ENCODE measurements at places on chromosomes 5 and 9. TPM values are rescaled to one million over a fixed set of nuclear protein-coding genes. Genes with fewer than 3 reads are reported as not detected.
A peak's percentile ranks its signal among the peaks of the same experiment; 100 is the strongest.

DNA sequence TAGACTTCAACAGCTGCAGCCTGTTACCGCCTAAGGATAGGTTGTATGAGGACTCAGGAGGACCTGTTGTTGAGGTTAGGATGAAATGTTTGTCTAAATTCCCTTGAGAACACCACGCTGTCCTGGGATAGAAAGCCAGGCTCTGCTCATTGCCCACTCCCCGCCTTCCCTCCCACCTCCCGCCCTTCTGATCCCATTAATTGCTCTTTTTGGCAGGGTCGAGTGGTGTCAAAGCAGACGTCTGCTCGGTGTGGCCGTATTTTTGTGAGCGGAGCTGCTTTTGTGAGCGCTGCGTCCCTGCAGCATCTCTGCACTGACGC is 62.3 kb downstream of the SPATA31C2 start:
- H3K4me3 ChIP-seq, result peak overlapping the region; percentile 61
- DNase-seq, result no peak
- H3K36me3 ChIP-seq, result no peaks in the 10 kb centered on the region
- no peaks in the 10 kb centered on the region for H3K27me3 ChIP-seq
- H3K27ac ChIP-seq, result peak overlapping the region; percentile 92

GRCh38 chr5:139064613-139065012 is 133.6 kb downstream of the SIL1 start:
- no peaks in the 10 kb centered on the region for H3K27me3 ChIP-seq
- no peak overlapping the region for H3K27ac ChIP-seq
- no peak overlapping the region for H3K4me3 ChIP-seq
- H3K4me1 ChIP-seq, result peaks cover 3% of the 10 kb centered on the region

DNA sequence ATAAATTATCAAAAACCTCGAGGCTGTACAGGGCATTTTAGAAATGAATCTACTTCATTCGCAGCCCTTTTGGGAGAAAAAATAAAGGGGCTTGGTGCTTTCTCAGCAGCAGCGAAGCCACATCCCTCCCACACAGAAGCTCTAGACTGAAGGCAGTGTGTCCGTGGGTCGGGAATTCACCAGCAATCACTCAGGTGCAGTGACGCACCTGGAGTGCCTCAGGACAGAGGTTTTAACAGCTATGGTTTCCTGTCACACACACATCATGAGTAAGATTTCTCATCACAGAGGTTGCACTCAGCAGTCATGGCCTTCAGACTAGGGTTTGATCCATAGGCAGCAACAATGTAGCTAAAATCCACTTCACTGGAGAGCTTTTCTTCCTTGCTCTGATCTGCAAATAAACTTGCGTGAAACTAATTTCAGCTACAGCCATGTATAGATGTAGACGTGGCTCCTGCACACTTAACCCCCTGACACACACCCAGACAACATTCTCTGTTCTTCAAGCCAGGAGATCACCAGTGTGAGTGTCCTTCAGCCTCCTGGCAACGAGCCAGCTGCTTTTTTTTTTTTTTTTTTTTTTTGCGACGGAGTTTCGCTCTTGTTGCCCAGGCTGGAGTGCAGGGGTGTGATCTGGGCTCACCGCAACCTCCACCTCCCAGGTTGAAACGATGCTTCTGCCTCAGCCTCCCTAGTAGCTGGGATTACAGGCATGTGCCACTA is 34.8 kb downstream of the DYNC2I2 start:
- H3K4me3 ChIP-seq, result no peak overlapping the region
- H3K36me3 ChIP-seq, result peaks cover 44% of the 10 kb centered on the region
- DNase-seq, result no peak
- H3K27me3 ChIP-seq, result no peaks in the 10 kb centered on the region
- no peak overlapping the region for H3K27ac ChIP-seq
- no peaks in the 10 kb centered on the region for H3K4me1 ChIP-seq

DNA sequence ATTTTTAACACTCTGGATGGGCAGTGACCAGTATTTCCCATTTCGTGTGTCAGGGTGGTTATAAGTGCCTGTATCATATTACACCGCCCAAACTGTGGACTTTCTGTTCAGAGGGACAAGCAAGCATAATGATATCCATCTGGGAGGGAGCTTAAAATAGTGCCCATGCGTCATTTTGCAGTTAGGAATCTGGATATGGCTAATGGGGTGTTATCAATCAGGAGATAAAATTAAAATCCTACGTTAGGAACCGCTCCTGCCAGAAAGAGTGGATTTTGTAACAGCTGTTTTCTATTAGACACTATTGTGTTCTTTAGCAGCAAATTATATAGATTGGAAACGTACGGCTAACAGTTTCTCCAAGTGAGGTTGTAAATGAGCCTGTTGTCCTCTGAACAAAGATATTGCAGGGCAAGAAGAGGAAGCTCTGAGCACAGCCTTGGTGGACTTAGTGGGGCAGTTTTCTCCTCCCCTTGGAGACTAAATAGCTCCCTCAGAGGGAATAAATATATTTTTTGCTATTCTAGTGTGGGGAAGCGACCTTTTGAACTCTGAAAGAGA is 160.4 kb downstream of the SPATA31D1 start:
- no peaks in the 10 kb centered on the region for H3K36me3 ChIP-seq
- H3K27me3 ChIP-seq, result no peaks in the 10 kb centered on the region
- no peak overlapping the region for H3K4me3 ChIP-seq
- DNase-seq, result no peak
- no peak overlapping the region for H3K27ac ChIP-seq

DNA sequence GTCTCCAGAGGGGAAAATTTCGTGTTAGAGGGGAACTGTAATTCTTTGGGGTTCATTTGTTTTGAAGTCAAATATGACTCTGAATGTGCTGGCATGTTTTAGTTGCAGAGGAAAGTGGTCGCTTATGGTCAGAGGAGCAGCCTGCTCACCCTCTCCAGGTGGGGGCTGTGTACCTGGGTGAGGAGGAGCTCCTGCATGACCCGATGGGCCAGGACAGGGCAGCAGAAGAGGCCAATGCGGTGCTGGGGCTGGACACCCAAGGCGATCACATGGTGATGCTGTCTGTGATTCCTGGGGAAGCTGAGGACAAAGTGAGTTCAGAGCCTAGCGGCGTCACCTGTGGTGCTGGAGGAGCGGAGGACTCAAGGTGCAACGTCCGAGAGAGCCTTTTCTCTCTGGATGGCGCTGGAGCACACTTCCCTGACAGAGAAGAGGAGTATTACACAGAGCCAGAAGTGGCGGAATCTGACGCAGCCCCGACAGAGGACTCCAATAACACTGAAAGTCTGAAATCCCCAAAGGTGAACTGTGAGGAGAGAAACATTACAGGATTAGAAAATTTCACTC is 13.5 kb downstream of the TXNDC15 start:
- no peak overlapping the region for H3K27ac ChIP-seq
- no peaks in the 10 kb centered on the region for H3K27me3 ChIP-seq
- no peak overlapping the region for H3K4me3 ChIP-seq
- H3K36me3 ChIP-seq, result no peaks in the 10 kb centered on the region

- H3K27ac ChIP-seq, result no peak overlapping the region
- DNase-seq, result no peak
- no peaks in the 10 kb centered on the region for H3K27me3 ChIP-seq
- H3K4me3 ChIP-seq, result no peak overlapping the region
Measured at GRCh38 chr5:77379558-77380061, 112.5 kb downstream of the WDR41 start.

GRCh38 chr9:93258818-93259489 is 75.0 kb downstream of the WNK2 start:
- H3K4me1 ChIP-seq, result no peaks in the 10 kb centered on the region
- H3K4me3 ChIP-seq, result no peak overlapping the region
- H3K27ac ChIP-seq, result no peak overlapping the region
- H3K36me3 ChIP-seq, result no peaks in the 10 kb centered on the region
- DNase-seq, result peak; percentile 16

DNA sequence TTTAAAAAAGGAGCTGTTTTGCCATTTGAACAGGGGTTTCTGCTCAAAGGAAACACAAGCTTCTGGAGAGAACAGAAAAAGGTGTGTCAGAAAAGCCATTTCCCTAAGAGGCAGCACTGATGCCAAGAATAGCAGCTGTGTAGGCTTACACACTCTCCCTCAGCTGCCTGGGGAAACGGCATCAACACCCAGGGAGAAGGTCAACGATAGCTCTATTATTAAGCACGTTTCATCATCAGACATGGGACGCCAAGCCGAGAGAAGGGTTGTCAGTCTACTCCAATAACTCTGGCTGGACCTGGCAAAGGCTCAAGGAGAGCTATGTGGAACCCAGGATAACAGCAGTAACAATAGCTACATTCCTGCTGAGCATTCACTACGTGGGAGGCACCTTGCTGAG is 314.2 kb downstream of the CDK5RAP2 start:
- no peaks in the 10 kb centered on the region for H3K36me3 ChIP-seq
- H3K27me3 ChIP-seq, result no peaks in the 10 kb centered on the region
- H3K27ac ChIP-seq, result no peak overlapping the region
- no peak for DNase-seq

GRCh38 chr9:34928921-34929320 is 29.2 kb upstream of the PHF24 start:
- no peak overlapping the region for H3K4me3 ChIP-seq
- H3K4me1 ChIP-seq, result no peaks in the 10 kb centered on the region
- H3K27ac ChIP-seq, result no peak overlapping the region
- H3K27me3 ChIP-seq, result no peaks in the 10 kb centered on the region

DNA sequence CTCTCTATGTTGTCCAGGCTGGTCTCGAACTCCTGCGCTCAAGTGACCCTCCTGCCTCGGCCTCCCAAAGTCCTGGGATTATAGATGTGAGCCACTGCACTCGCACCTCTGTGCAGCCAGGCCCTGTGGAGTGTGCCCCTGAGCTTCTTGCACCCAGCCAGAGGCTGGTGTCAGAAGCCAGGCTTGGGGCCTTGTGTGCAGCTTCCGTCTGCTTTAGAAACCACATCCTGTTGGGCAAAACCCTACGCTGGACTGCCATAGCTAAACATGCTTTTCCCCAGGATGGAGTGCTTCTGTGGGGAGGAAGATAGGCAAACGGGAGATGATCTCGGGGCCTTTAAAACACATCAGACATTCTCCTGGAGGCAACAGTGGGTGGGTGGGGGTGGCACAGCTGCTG is 40.1 kb downstream of the PRRT1B start:
- H3K4me3 ChIP-seq, result no peak overlapping the region
- no peaks in the 10 kb centered on the region for H3K27me3 ChIP-seq
- no peak overlapping the region for H3K27ac ChIP-seq

- peaks cover 4% of the 10 kb centered on the region for H3K27me3 ChIP-seq
- no peaks in the 10 kb centered on the region for H3K4me1 ChIP-seq
- DNase-seq, result no peak
- no peak overlapping the region for H3K4me3 ChIP-seq
- H3K36me3 ChIP-seq, result no peaks in the 10 kb centered on the region
Measured at GRCh38 chr9:137117269-137117731, 2.8 kb upstream of the DPP7 start.

GRCh38 chr9:100759215-100759614 is 181.3 kb downstream of the CAVIN4 start:
- no peak overlapping the region for H3K4me3 ChIP-seq
- H3K36me3 ChIP-seq, result no peaks in the 10 kb centered on the region
- no peaks in the 10 kb centered on the region for H3K4me1 ChIP-seq
- DNase-seq, result no peak
- no peak overlapping the region for H3K27ac ChIP-seq
- no peaks in the 10 kb centered on the region for H3K27me3 ChIP-seq

DNA sequence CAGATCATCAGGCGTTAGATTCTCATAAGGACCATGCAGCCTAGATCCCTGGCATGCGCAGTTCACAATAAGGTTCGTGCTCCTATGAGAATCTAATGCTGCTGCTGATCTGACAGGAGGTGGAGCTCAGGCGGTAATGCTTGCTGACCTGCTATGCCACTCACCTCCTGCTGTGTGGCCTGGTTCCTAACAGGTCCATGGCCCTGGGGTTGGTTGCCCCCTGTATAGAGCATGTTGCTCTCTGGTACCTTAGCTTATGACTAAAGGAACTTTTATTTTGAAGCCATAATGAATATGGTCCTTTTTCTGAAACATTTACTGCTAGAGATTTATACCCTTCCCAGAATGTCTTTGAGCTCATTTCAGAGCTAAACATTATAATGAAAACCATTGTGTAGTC is 3.1 kb downstream of the MAN2A1 start:
- peaks cover 6% of the 10 kb centered on the region for H3K4me1 ChIP-seq
- no peak for DNase-seq
- H3K27ac ChIP-seq, result no peak overlapping the region
- no peak overlapping the region for H3K4me3 ChIP-seq
- no peaks in the 10 kb centered on the region for H3K27me3 ChIP-seq

DNA sequence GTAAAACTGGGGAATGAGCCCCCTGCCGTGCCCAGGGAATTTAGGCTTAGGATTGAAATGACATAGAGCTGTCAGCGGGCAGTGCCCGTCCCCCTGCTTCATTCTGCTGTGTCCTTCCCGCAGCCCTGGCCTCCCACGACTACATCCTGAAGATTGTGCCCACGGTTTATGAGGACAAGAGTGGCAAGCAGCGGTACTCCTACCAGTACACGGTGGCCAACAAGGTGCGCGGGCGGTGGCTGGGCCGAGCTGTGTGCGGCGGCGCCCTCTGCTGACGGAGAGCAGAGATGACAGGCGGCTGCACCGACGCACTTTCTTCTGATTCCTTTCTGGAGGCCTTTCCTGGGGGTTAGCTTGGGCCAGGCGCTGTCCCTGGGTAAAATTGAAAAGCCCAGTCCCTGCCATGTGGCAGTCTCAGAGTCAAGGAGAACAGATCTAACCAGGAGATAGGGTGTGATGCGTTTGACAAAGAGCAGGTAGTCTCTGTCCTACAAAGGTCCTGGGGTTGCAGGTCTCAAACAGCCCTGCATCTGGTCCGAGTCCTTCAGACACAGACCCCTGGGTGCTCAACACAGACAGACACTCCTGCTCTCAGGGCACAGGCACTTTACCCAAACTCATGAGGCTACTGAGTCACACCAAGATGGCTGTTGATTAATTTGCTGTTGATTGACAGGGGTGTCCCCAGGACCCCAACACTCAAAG is 26.8 kb upstream of the RPL26L1 start:
- H3K4me1 ChIP-seq, result no peaks in the 10 kb centered on the region
- no peak overlapping the region for H3K27ac ChIP-seq
- no peaks in the 10 kb centered on the region for H3K36me3 ChIP-seq
- no peaks in the 10 kb centered on the region for H3K27me3 ChIP-seq
- no peak overlapping the region for H3K4me3 ChIP-seq

- H3K27me3 ChIP-seq, result no peaks in the 10 kb centered on the region
- H3K4me3 ChIP-seq, result no peak overlapping the region
- no peaks in the 10 kb centered on the region for H3K4me1 ChIP-seq
- no peak overlapping the region for H3K27ac ChIP-seq
Measured at GRCh38 chr5:15943487-15943886, 236.1 kb downstream of the MARCHF11 start.

Gene ENG
- 34.5 TPM for total RNA-seq

Gene EPB41L4A
- 10.1 TPM for total RNA-seq

Gene PRUNE2
- 12.1 TPM for total RNA-seq
